ENCODE measurements at places on chromosomes 5 and 9.

- DNase-seq = no peak
These were observed 66.9 kb upstream of the BASP1 start for GRCh38 chr5:17150531-17150930.

- DNase-seq = no peak
These were observed 205.9 kb downstream of the NXNL2 start for GRCh38 chr9:88740844-88741243.

GRCh38 chr9:122420315-122420714 is 49.5 kb downstream of the PTGS1 start:
- DNase-seq = no peak

GRCh38 chr5:159805021-159805420 is 111.3 kb upstream of the ADRA1B start:
- peak; percentile 53 for DNase-seq

- DNase-seq = no peak
These were observed 548.1 kb upstream of the C9orf72 start for GRCh38 chr9:28121366-28121765.

DNA sequence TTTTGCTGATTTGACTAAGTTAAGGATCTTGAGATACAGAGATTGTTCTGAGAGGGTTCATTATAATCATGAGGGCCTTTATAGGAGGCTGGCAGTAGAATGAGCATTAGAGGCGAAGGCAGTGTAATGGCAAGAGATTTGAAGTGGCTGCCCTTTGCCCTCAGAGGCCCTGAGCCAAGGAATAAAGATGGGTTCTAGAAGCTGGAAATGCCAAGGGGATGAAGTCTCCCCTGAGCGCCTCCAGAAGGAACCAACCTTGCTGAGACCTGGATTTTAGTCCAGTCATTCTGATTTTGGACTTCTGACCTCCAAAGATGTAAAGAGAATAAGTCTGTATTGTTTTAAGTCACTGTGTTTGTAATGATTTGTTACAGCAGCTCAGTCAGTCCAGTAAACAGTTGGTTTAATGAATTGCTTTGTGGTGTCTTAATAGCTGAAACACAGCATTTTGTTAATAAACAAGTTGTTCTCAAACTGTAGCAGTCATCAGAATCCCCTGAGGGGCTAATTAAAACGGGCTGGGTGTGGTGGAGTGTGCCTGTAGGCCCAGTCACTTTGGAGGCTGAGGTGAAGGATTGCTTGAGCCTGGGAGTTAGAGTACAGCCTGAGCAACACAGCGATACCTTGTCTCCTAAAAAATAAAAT is 23.2 kb downstream of the GLRX start:
- no peak for DNase-seq

DNA sequence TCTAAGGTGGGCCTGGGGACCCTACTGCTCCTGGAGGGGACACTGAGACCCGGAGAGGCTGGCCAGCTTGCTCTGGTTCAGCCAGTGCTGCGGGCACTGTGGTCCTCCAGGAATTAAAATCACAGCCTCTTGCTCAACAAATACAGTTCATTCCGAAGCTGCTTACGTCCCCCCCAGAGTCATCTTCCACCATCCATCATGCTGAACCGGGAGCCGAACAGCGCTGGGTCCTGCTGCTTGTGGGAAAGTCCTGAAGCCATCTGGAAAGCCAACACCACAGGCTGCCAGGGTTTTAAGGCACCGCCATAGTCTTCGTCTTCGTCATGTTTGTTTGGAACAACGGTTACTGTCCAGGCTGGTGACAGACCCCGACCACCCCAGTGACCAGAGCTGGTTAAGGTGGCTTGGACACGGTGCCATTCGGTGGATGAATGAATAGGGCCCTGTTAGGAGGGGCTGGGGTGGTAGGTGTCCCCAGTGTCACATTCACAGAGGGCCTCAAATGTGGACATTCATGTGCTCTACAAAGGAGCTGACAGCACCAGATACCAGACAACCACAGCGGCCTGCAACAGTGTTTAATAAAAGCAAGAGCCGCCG is 81.6 kb upstream of the PHYKPL start:
- DNase-seq = peak; percentile 11

GRCh38 chr5:25128606-25129005 is 483.8 kb upstream of the CDH10 start:
- no peak for DNase-seq

GRCh38 chr5:170148430-170149205 is 42.9 kb downstream of the FOXI1 start:
- no peak for DNase-seq

DNA sequence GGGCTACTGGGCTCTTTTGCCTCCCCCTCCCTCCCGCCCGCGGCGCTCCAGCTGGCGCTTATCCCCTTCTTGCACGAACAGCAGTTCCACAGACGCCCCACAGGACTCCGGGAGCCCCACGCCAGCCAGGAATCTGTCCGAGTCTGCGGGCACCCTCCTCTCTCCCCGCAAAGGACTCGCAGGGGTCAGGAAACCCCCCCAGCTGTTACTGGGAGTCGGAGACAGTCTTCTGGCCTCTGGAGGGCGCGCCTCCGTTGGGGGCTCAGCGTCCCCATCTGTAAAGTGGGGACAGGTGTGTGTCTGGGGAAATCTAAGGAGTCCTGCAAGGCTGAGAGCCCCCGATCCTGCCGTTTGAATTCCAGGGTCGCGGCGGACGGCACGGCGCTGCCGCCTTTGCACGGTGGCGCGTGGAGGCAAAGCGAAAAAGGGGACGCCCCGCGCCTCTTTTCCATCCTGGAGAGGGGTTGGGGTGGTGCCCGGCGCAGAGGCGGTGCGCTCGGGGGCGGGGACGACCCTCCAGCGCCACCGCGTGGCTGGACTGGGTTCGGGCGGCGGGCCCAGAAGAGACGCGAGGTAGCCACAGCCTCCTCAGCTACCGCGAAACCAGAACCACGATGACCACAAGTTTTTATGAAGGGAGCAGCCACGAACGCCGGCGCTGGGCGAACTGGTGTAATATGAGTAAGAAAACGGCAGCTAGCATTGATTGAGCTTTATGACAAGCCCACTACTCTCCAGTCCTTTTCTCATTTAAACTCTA is 2.8 kb upstream of the CCIN start:
- peak; percentile 90 for DNase-seq

GRCh38 chr5:74409166-74409706 is 231.3 kb downstream of the ENC1 start:
- no peak for DNase-seq

GRCh38 chr9:106035806-106036205 is 341.5 kb downstream of the TMEM38B start:
- no peak for DNase-seq

DNA sequence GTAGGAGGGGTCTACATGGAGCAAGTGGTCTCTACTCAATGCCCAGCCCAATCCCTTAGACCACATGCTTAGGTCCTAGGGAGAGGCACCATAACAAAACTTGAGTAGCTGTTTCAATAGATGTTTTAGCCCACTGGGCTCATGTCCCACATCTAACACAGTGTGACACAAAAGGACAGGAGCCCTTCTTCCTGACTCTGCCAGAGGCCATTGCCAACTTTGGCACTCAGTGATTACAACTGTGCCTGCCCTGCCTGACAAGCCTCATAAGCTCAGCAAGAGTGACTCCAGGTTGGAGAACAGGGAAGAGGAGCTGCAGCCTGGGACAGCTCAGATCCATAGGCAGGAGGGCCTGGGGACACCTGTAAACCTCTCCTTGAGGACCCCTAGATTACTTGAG is 230.8 kb downstream of the ENC1 start:
- no peak for DNase-seq

- no peak for DNase-seq
These were observed 30.6 kb upstream of the ADAMTS6 start for GRCh38 chr5:65512170-65512937.

- DNase-seq = no peak
These were observed 526.3 kb downstream of the GABRG2 start for GRCh38 chr5:162593881-162594280.

DNA sequence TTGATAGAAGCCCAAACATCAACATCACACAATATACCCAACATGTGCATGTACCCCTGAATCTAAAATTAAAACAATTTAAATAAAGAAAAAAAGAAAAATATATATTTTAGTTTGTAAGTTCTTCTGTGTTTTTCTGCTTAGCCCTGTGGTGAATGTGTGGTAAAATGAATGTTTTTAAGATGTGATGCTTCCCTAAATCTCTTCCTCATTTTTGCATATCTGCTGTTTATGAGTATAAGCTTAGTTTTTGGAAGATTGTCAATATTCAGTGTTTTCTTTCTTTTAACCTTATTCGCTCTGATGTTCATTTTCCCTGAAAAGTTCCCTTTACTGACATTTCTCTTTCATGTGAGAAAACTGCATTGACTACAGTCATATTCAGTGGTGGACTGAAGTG is 44.4 kb upstream of the DAB2 start:
- DNase-seq = no peak

DNA sequence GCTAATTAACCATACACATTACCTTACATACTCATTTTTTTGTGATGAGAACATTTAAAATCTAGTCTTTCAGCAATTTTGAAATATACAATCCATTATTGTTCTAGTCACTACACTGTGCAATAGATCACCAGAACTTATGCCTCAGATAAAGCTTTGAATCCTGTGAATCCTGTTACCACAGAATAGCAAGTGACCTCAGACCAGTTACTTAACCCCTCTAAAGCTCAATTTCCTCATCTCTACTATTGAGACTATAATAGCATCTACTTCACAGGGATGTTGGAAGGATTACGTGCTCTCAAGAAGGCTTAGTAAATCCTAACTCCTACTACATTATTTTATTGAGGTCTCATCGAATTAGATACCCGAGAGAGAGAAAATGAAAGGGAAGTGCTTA is 60.2 kb upstream of the PIP5K1B start:
- no peak for DNase-seq

DNA sequence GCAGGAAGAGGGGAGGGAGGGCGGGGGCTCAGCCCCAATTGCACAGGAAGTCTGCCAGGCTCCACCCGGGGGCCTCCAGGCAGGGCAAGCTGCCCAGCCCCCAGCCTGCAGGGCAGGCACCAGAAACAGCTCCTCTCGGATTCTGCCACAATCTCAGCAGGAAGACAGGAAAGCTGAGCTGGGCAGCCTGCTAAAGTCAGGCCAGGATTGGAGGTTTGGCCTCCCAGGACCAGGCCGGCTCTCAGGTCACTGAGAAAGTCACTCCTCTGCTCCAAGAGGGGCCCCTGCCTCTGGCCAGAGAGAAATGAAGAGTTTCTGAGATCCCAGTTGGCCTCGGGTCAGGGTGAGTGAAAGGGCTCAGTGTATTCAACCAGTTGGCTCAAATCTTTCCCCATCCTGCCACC is 54.6 kb upstream of the STXBP1 start:
- DNase-seq = peak; percentile 77

DNA sequence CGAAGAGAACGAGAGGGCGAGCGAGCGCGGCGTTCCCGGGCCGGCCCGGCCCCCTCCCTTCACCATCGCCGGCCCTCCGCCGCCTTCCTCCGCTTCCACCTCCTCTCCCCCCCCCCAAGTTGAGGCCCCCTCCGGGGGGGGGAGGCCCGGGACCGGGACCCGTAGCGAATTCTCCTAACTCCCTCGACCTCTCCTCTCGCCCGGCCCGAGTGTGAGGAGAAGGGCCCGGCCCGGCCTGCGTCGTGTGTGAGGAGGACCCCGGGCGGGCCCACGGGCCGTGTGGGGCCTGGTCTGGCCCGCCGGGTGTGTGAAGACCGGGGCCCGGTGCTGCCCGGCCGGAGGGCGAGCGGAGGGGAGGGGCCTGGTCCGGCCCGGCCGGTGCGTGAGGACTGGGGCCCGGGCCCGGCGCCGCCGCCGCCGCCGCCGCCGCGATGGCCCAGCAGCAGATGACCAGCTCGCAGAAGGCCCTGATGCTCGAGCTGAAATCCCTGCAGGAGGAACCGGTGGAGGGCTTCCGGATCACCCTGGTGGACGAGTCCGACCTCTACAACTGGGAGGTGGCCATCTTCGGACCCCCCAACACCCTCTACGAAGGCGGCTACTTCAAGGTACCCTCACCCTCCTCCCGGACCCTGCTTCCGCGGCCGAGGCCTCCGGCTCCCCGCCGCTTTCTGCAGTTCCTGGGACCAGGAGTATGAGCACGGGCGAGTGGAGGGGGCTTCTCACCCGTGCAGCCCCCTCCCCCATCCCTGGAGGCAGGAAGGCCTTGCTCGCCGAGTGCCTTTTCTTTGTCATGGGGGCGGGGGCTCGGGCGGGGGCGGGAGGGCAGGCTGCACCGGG is 587 bp downstream of the UBE2R2 start:
- DNase-seq = peak; percentile 80

DNA sequence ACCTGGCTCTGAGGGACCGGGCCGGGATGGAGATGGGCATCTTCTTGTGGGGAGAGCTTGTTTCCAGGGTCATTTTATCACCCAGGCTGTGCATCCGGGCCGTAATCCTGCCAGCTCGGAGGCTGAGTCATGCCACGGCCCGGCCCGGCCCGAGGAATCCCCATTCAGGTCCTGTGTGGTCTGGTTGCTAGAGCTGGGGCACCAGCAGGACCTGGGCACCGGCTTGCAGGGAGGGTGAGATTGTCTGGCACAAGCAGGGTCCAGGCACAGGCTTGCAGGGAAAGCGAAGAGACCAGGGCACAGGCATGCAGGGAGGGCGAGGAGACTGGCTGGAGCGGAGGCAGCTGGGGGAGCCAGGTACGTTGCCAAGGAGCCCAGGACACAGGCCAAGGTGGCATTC is 106.8 kb downstream of the RXRA start:
- DNase-seq = no peak

GRCh38 chr5:37808945-37809344 is 30.9 kb downstream of the GDNF start:
- DNase-seq = no peak

GRCh38 chr9:72794946-72795345 is 157.9 kb downstream of the ALDH1A1 start:
- DNase-seq = no peak

All from right hindlimb (tissue), 1 donor.